Hair follicle dermal papilla cell (primary cell): ENCODE measurements at places on chromosomes 1 and 21. TPM values are rescaled to one million over a fixed set of nuclear protein-coding genes. Genes with fewer than 3 reads are reported as not detected.

The NEGR1 gene
- 22.2 and 31.6 TPM in 2 replicates for total RNA-seq

The NTNG1 gene
- 13.7 and 20.6 TPM in 2 replicates for total RNA-seq

The CTSS gene
- 4.7 and 9.4 TPM in 2 replicates for total RNA-seq

The LCE2C gene
- total RNA-seq, result not detected in 2 replicates

The OR10J1 gene
- not detected in 2 replicates for total RNA-seq

The APCS gene
- total RNA-seq, result not detected in 2 replicates

The CCDC185 gene
- total RNA-seq, result not detected in 2 replicates

The STUM gene
- total RNA-seq, result 4.6 and 8.9 TPM in 2 replicates

The TEX35 gene
- under 0.01 TPM in 1 of 2 replicates, not detected in the other for total RNA-seq

The HOOK1 gene
- total RNA-seq, result not detected in 2 replicates

The CYP4A11 gene
- not detected in 2 replicates for total RNA-seq

The HENMT1 gene
- 4.5 and 4.6 TPM in 2 replicates for total RNA-seq

The CFHR3 gene
- not detected in 2 replicates for total RNA-seq
